Spleen (tissue), 13 donors: ENCODE measurements at places on chromosomes 16 and 17.

DNA sequence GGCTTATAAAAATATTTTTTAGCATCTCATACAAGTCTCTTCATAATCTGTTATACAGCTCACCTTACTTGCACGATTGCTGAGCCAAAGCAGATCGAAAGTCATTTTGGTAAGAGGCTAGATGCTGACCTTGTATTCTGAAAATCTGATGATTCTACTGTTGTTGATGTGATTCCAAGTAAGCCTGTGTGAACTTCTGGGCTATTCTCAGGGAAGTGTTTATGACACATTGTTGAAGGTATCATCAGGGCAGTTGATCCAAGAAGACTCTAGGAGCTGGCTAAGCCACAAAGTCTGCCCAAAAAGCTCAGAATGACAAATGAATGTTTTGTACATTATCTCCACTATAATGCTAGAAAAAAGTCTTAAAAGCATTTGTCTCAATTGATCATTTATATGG lies 16.0 kb downstream of the OMG start:
- no peak for DNase-seq

GRCh38 chr16:10737068-10737625 lies 6.5 kb upstream of the NUBP1 start:
- no peak for DNase-seq

DNA sequence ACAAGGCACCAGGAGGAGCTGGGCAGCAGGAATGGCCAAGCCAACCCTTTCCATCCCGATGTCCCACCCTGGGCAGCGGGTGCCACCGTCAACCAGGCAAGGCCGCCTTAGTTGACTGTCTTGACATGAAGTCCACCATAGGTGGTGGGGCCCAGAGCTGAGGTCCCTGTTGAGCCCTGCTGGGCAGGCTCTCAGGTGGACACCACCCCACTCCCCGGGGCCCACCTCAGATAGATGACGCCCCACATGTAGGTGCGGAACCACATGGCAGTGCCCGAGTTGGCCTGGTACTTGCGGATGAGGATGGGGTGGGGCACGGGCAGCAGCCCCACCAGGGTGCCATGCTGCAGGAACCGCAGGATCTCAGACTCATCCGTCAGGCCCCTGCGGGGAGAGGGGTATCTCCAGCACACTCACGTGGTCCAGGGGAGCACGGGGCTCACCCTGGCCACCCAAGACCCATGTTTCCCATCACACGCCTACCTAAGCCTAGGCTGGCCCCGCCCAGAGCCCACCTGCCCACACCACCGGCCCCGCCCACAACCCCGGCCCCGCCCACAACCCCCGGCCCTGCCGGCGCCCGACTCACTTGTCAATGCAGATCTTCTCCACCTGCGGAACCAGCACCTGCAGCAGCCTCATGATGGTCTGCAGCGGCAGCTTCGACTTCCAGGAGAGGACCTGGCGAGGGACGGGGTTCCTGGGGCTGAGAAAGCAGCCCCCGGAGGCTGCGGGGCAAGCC lies 16.2 kb downstream of the OTOP3 start:
- DNase-seq = no peak

GRCh38 chr16:75130150-75130771 lies 13.7 kb upstream of the LDHD start:
- DNase-seq = no peak

DNA sequence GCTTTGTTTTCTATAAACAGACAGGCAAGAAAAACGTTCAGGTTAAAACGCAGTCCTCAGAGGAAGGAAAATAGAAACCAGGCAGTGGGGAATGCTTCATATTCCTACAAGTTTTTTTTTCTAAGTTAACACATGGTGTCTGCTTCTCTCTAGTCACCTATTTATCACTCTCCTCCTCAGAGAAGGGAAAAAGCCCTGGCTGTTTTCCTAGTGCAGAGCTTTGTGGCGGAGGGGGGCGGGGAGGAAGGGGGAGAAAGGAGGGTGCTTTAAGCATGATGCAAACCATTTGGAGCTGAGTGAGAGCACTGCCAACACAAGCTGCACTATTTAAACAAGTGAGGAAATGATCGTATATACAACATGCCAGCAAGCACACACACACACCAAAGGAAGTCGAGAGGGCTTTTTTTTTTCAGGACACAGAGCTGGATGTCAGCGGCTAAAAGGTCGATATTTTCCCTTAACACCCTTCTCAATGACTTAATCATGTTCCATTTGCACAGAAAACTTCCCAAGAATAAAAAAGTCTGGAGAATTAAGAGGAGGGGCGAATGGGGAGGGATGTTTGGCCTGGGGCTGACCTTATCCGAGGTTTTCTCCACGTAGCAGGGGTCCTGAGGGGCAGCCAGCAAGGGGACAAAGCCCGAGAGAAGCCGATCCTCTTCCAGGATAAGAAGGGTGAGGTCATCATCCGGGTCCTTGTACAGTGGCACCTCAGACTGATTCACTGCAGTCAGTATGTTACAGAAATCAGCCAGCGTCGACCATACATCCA lies 117.4 kb downstream of the HIC1 start:
- DNase-seq = no peak

DNA sequence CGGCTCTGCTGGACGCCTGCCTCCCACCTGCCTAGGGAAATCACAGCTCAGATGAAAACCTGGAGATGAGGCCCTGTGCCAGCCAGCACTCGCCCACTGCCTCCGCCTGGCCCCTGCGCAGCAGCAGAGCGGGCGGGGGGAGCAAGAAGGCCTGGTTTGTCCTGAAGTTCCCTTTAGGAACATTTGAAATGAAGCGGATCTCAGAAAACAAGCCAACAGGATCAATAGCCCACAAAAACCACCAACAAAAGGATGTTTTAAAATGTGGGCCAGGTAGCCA lies 48.0 kb downstream of the RBFOX3 start:
- DNase-seq = no peak

GRCh38 chr17:57522042-57523005 lies 222.8 kb downstream of the CCDC182 start:
- no peak for DNase-seq
